CD4-positive, alpha-beta T cell treated with Interferon alpha-2 for 1 hour (primary cell): ENCODE measurements at places on chromosomes 11 and 22.
A peak's percentile ranks its signal among the peaks of the same experiment; 100 is the strongest.

- no peak for DNase-seq
Observed at GRCh38 chr22:27682437-27682836, 119.1 kb downstream of the MN1 start.

DNA sequence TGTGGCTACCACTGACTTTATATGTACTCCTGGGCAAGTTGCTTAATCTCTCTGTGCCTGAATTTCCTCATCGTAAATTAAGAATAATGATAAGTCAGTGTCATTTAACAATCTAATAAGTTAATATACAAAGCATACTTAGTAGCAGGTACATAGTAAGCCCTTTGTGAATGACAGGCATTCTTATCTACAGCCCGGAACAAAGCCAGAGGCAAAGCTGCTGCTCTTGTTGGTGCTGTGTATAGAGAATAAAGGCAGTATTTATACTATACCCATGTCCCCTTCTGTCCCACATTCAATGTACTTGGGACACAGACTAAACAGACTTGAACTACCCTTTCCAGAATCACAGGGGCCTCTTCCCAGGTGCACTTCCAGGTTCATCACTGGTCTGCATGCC is 229.7 kb upstream of the NCAM1 start:
- no peak for DNase-seq

DNA sequence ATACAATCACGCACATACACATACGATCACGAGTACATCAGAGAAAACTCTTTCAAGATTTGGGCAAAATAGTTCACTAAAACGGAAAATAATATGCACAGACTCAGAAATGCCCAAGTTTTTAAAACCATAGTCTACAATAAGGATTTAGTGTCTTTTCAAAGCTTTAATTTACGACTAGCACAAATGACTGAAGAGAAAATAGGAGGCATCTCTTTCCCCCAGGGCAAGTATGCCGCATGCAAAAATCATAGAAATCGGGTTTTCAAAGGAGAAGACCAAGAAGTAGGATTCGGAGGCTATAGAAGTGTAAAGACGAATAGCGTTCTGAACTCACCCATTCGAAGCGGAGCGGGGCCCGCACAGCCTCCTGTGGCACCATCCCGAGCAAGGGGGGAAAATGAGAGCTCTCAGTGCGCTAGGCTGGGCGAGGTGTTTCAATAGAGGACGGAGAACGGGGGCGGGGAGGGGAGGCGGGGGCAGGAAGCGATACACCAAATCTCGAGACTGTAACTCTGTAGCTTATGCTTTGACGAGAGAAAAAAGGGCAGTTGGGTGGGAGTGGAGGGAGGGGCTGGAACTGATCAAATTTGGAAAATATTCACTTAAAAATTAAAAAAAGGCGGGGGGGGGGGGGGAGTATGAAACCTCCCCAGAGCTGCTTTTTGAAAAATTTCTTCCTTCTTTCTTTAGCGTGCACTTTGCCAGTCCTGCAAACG is 15.8 kb downstream of the BLID start:
- DNase-seq: no peak

DNA sequence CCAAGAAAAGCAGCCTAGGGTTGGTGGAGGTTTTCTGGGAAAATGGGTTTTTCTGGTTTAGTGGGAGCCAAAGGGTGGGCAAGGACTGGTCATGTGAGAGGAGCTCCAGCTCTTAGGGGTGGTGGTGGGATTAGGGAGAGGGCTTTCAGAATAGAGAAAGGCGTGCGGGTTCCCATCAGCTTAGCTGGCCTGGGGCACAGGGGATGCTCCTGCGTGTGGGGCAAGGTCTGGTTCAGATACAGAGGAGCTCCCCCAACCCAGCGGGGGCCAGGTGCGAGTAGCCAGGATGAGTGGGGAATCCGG is 644 bp downstream of the TMEM134 start:
- DNase-seq: no peak

DNA sequence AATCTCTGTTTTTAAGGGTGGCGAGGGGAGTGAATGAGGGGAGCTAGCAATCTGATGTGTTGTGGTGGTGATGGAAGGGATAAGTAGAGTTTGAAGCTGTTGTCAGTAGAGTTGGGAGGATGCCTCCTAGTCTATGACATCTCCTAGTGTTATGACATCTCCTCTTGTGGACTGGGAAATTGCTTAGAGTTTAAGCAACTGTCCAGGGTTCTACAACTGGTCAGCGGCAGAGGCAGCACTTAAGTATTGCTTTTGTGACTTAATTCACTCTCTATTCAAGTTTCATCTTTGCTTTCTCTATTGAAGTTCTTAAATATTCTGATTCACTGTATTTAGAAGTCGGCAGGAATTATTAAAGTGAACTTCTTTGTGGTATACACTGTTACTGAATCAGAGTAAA is 13.8 kb downstream of the BMAL1 start:
- DNase-seq: no peak

DNA sequence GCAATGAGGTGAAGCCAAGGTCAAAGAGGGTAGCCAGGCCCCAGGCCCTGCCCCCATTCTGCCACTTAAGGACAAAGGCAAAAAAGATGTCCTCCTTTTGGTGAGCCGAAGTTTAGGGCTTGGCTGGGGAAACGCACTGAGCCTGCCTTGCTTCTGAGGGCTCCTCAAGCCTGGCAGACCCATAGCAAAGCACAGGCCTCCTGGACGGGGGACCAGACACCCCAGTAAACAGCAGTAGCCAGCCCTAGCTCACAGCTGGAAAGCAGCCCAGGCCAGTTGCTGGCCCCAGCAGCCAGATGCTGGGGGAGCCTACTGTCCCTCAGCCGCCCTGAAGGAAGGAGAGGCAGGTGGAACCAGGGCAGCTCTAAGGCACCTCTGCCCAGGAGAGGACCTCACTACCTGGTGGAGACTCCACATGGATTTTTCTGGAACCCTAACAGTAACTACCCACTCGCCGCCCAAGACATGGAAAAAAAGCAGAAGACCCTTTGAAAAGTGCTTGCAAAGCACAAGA is 3.8 kb upstream of the PYGM start:
- peak; percentile 44 for DNase-seq

- DNase-seq: no peak
Observed at GRCh38 chr11:26696330-26696729, 25.5 kb downstream of the SLC5A12 start.

DNA sequence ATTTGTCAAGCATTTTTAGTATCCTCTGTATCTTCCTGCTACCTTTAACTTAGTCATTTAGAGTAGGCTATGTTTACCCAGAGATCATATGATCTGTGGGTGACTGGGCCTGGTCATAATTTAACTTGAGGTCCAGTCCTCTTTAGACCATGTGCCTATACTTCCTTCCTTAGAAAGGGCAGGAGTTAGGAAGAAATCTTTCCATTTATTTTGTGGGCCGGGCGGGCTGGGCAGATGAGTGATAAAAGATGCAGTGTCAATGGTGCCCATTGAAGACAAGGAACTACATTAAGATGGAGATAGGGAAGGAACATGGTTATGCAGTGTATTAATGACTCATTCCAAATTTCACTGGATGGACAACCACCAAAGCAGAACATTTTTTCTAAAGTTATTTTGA is 30.9 kb upstream of the PDE3B start:
- DNase-seq: no peak

GRCh38 chr22:37565830-37566229 is 5.5 kb downstream of the CDC42EP1 start:
- DNase-seq: no peak

- DNase-seq: no peak
Observed at GRCh38 chr11:10818594-10818993, 9.9 kb upstream of the EIF4G2 start.

GRCh38 chr11:130279989-130280388 is 34.7 kb downstream of the ZBTB44 start:
- DNase-seq: no peak

DNA sequence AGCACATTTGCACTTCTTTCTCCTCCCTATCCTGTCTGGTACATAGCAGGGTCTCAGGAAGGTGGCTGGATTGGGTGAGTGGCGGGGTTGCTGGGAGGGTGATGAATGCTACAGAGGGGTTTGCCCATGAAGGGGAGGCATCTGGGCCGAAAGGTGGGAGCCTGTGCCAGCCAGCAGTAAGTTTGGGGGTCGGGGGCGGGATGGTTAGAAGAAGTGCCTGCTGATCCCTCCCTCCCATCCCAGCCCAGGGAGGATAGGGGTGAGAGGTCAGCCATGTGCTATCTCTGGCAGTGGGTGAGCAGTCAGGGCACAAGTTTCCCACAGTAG is 2.8 kb downstream of the CD82 start:
- DNase-seq: no peak

DNA sequence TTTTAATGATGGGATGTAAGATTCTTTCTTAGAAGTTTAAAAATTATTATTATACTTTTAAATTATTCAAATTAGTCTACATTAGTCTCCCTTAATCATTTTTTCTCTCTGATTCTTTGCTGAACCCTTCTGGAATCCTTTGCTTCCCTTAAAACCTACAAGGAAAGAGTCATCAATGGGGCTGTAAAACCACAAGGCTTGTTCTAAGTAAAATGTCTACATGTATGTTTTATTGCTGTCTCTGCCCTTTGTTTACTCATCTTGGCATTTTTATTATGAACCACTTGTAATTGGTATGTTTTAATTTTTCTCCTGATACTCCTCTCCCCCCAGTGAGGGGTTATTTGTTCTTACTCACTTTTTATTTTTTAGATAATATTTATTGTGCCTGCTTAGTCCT is 27.4 kb downstream of the FAR1 start:
- no peak for DNase-seq

GRCh38 chr11:128965485-128965884 is 22.8 kb upstream of the TP53AIP1 start:
- no peak for DNase-seq

- DNase-seq: no peak
Observed at GRCh38 chr11:12430351-12430750, 53.0 kb downstream of the PARVA start.

GRCh38 chr22:39091126-39092081 is 5.6 kb upstream of the APOBEC3H start:
- no peak for DNase-seq

GRCh38 chr22:49192180-49192856 is 635.4 kb downstream of the BRD1 start:
- no peak for DNase-seq

- DNase-seq: no peak
Observed at GRCh38 chr11:23364076-23364475, 503.8 kb upstream of the CCDC179 start.

DNA sequence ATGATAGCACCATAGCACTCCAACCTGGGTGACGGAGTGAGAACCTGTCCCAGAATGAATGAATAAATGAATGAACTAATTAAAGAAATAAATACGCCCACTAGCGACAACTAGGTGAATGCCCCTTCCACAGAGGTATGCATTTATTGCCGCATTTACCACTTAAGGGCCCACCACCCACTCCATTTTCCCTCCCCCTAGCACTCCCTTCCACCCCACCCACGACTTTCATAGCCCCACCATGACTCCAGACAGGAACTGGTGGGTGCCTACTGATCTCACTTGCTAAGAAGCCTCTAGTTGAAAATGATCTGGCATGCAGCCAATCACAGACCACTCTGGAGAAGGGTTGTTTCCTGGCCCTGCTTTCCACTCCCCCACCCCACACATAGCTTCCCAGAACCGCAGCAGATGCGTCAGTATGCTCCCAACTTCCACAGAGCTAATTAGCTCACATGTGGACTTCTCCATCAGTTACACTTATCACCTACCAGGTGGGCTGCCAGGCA is 167.6 kb downstream of the WT1 start:
- no peak for DNase-seq

DNA sequence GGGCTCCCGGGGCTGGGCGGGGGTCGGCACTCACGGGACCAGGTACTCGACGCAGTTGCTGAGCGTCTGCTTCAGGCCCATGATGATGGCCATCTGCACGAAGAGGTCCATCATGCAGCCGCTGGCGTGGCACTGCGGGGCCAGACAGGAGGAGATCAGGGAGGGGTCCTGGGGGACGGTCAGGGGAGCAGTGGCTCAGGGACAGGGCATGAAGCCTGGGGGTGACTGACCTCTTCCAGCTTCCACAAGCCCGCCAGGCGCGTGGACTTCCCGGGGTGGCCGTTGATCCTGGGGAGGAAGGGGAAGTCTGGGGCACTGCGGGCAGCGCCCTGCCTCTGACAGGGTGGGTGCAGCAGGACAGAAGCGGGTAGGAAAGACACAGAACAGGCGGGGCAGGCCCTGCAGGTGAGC is 6.1 kb upstream of the SIGIRR start:
- DNase-seq: no peak

DNA sequence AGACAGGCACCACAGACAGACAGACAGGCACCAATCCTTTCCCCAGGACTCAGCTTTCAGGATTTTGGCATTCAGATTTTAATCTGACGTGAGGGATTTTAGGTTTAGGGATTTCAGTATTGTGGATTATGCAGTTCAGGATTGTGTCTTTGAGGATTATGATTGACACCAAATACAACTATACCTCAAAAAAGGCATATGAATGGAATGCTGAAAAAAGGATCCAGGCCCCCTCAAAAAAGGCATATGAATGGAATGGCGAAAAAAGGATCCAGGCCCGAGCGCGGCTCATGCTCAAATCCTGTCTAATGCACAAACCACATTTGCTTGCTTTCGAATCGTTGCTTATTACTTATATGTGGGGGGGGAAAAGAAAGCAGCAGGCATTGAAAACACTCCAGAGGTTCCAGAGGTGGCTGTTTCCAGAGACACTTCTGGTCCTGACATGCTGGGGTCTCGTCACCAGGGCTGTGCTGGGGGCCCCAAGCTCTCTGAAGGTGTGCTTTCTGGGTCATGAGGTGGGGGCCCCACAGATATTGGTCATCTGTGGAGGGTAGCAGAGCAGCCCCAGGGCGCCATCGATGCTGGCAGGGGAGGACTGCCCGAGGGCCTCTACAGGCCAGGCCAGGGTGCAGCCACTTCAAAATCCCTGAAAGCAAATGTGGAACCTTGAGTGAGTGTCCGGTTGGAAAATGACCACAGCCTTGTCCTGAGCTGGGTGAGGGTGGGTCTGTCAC is 16.8 kb upstream of the OSBPL5 start:
- DNase-seq: no peak
